NCI-H1436 treated with DMSO at 0.1 percent for 48 hours (cell line): ENCODE measurements at places on chromosomes 4 and X.

- DNase-seq: no peak
These were observed 273.3 kb upstream of the FAT4 start for GRCh38 chr4:125041372-125041930.

DNA sequence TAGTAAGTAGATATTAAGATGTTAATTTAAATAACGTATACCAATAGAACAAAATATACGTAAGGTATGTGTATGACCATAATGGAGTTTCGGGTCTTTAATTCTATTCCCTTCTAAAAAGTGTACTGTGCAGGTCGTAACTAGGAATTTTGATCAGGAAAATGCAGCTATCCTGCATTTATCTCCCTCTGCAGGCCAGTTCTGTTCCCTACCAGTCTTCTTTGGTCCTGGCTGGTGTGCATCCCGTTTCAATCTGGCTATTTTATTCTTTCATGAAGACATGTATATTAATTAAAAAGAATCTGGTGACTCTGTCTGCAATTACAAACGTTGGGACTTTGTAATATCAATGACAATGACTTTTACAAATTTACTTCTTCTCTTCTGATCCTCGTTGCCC lies 534.1 kb upstream of the AADAT start:
- DNase-seq: no peak

DNA sequence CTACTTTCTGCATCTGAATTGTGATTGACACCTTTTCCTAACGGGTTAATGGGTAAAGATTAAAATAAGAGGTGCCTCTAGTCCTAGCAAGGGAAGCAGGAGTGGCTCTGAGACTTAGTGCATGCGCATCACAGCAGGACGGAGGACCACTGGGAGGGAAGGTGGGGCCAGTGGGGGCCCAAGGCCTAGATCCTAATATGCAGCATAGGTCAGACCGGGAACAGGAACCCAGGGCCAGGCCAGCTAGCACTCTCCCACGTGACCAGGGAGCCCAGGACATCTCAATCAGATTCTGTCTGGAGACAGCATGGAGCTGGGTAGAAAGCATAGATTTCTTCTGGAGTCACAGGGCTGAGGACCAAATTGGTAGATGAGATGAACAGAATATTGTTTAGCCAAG lies 55.7 kb downstream of the RASL11B start:
- no peak for DNase-seq

DNA sequence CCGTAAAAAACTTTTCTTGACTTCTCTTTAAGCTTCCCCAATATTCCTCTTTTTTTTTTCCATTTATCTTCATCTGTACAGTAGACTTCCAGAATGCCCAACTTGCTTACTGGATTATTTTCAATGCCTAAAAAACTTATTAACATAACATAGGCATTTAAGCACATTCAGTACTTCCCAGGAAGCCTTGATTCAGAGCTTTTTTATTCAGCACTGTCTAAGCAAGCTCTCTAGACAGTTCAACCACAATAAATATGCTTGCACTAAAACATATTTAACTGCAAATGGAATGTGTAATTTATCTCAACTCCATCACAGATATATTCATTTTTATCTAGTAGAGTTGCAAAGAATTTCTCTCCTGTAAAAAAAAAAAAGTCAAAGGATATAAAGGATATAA lies 997.8 kb downstream of the ARAP2 start:
- DNase-seq: no peak

GRCh38 chrX:57899064-57899463 lies 11.2 kb downstream of the ZXDA start:
- DNase-seq: no peak

DNA sequence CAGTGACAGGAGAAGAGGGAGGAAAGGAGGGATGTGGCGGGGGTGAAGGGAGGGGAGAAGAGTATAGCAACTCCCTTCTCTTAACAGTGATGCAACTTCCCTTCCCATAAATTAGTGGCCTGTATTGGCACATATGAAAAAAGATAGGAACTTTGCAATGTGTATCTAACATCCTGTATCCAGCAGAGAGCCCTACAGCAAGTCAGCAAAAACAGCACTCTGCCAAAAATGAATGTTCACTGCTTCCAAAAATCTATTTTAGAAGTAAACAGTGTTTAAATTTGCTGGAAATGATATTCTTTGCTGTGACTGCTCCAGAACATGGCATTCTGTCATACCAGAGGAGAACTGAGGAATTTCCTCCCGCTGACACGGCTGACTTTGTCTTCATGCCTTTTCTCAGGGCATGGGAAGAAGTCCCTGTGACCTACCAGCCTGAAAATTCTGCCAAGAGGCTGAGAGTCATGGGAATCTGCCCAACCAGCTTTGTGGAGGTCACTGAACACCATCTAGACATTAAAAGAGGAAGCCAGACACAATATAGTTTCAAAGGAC lies 343.4 kb upstream of the RASGEF1B start:
- DNase-seq: no peak

DNA sequence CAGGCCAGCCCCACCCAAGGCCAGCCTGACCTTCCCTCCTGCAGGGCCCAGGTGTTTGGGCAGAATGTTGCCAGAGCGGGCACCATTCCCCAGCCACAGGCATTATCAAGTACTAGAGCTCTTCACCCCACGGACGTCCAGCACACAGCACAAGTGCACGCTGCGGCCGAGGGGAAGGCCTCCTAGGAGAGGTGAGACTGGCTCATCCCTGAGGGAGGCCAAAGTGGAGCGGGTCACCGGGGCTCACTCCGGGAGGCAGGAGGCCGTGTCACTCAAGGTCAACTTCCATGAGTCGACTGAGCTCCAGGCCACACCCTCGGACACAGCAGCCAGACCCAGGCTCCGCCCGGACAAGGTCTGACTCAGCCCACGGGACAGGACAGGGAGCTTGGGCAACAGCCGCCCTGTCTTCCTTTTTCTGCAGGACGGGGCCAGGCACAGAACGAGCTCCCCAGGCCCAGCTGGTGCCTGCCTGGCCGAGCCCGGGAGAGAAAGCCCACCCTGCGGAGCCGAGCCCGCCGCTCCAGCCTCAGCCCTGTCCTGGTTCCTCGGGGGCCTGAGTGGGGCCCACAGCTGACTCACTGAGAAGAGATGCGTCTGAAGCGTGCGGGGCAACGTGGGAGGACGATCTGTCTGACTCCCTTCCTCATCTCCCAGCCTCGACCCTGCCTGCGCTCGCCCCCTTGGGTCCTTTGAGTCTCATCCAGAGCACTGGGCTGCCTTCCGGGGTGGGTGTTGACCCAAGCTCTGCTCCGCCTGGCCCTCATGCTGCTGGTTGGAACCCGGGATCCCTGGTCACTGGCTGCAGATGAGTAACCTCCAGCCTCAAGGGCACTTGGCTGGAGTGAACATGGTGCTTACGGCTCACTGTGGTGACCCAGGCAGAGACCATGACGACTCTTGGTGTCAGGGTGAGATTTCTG lies 1.6 kb downstream of the SLC49A3 start:
- DNase-seq: no peak

DNA sequence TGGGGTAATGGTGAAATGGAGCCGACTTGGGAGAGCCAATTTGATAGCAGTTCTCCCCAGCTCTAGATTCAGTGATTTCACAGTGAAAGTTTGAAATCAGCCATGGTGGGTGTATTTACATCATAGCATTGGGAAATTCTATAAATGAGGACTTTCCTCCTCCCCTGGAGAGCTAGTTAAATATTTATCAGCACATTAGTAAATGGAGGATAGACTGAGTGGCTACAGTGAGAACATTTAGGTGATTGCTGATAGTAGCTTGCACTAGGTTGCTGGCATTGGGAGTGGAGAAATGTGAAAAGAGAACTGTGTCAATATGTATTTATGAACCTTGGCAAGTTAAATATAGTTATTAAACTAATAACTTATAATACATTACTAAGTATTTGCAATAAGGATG lies 347.3 kb downstream of the CCSER1 start:
- DNase-seq: no peak

GRCh38 chr4:66577922-66578321 lies 907.6 kb upstream of the EPHA5 start:
- DNase-seq: no peak

- DNase-seq: no peak
These were observed 150.3 kb downstream of the MSL3 start for GRCh38 chrX:11908371-11908770.

DNA sequence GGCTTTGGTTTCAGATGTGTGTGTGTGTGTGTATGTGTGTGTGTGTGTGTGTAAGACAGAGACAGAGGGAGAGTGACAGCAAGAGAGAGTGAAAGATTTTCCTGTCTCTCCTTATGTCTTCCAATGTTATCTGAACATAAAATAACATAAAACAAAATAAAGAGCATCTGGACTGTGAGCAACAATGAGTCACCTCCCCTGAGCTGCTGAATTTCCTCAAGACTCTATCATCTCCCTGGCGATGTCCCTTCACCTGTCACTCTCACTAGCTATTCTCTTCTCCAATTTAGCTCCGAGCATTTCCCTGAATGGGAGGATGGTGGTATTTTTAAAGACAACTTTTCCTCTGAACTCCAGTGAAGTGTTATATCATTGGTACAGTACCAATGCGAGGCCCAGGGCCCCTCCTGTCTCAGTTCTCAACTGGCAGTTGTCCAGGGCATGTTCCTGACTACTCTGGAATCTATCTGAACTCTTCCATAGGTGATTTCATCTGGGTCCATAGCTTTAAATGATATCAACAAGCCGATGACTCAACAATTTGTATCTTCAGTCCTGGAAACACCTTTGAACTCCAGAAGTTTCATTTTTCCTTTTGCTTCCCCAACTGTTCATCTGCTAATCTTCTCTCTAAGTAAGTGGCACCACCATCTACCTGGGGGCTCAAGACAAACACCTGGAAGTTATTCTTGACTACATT lies 195.0 kb upstream of the CLNK start:
- no peak for DNase-seq

- DNase-seq: no peak
These were observed 37.6 kb downstream of the RPS6KA3 start for GRCh38 chrX:20229155-20229554.

DNA sequence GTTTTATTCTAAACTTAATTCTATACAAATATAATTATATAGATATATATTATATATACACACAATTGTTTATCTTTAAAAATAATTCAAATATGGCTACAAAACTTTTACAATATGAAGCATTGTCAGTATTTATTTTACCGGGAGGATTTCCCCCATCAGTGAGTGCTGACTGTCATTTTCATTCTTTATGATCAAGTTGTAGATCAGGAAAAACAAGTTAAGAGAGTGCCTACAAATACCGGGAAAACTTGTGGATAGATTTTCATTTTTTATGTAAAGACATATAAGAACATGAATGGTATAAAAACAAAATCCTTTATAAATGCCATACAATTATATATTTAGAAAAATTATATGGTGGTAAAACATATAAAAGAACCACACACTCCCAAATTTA lies 37.8 kb downstream of the CLCN3 start:
- no peak for DNase-seq

DNA sequence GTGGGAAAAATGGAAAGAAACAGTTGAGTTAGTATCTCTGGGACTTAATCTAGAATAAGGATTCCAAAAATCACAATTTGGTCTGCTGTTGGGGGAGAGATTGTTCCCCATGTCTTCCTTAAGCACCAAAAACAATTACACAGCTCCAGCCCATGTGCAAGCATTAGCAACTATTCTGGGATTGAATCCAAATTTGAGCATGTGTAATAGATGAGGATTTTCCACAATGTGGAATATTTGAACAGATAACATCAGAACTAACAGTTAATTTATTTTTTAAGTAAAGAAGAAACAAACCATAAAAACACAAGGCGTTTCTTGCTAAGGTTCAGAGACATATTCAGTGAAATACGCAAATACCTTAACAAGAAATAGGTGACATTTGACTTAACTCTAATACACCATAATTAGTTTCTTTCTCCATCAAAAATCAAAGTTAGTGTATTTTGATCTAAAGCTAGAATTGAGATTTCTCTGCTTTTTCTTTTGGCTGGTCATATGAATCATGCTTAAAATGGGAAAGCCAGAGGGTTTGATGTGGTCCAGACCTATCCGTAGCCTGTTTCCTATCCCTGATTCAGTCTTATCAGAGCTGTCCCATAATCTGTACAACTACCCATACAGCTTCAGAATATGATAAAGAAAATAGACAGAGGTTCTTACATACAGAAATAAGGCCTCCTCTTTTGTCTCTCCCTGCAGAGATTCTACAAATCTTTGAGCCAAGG lies 413.4 kb downstream of the PACRGL start:
- no peak for DNase-seq

GRCh38 chr4:131978120-131978519 lies 1171.0 kb upstream of the PCDH10 start:
- no peak for DNase-seq

GRCh38 chrX:47796433-47796906 lies 40.2 kb upstream of the ZNF81 start:
- no peak for DNase-seq

GRCh38 chrX:2576793-2577192 lies 76.0 kb upstream of the DHRSX start:
- no peak for DNase-seq

GRCh38 chr4:83151651-83152050 lies 37.1 kb upstream of the PLAC8 start:
- DNase-seq: no peak

GRCh38 chr4:111984169-111984819 lies 161.0 kb upstream of the FAM241A start:
- no peak for DNase-seq

GRCh38 chr4:86203176-86203575 lies 156.7 kb downstream of the MAPK10 start:
- no peak for DNase-seq

DNA sequence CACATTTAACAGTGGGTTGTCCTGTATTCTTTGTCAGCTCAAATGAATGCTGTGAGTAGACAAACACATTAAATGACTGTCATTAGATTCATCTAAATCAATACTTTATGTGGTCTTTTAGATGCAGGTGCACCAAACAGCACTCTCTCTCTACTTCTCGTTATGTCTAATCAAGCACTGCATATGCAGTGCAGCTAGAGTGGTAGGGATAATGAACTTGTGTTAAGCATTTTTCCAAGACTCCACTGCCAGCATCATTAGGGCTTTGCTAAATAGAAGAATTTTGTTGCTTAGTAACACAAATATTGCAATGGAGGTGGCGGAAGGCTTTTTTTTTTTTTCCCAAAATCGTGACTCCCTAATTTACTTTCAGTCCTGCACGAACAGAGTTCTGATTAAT lies 447.0 kb upstream of the GALNT7 start:
- DNase-seq: peak; percentile 96

GRCh38 chr4:72701987-72702819 lies 133.2 kb upstream of the ADAMTS3 start:
- peak; percentile 24 for DNase-seq

DNA sequence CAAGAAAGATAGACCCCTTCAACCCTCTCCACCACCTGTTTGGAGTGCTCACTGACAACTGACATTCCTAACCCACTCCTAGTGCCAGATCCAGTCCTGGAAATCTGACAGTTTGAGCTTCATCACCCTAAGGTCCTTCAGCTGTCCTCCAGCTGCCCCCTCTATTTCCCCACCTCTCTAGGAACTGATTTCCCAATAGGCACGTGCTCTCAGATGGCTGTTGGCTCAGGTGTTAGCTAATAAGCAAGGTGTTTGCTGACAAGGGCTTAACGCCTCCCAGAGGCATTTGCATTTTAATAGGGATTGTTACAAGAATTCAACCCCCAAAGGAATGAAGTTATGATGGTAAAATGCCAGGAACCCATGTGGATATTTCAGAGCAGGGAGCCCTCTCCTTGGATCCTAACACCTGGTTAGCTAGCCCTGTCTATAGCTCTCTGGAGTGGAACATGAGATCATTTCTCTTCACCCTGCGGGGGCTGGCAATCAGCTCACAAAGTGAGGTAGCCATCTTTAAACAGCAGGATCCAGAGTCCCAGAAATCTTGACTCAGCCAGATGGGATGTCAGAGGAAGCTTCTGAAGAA lies 348.5 kb upstream of the SFRP2 start:
- DNase-seq: no peak
